Left lung (tissue), 14 donors: ENCODE measurements at places on chromosomes 12 and 14. TPM values are rescaled to one million over a fixed set of nuclear protein-coding genes. Genes with fewer than 3 reads are reported as not detected.

DNA sequence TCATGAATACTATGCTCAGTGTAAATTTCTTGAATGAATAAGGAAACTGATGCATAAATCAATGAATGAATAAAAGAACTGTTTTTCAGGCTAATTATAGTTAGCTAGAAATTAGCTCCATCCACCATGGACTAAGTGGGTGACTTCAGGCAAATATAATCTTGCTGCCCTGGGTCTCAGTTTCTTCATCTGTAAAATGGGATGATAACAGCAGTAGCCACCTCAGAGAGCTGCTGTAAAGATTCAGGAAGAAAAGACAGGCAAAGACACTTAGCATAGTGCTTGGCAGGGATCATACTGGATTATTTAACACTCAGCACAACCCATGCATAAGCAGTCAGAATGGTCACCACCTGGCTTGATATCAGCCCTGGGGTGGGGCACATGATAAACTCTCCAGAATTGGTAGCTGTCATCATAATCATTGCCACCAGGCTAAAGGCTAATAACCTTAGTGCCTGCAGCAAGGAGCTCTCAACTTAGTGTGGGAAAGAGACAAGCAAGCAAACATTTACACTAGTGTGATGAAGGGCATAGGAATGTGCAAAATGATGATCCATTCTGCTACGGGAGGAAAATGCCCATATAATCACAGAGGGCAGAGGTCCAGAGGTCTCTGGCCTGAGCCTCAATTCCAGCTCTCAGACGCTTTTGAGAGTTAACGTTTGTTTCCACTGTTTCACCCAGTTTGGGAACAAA is 234.7 kb upstream of the TBX3 start:
- no peak for DNase-seq

DNA sequence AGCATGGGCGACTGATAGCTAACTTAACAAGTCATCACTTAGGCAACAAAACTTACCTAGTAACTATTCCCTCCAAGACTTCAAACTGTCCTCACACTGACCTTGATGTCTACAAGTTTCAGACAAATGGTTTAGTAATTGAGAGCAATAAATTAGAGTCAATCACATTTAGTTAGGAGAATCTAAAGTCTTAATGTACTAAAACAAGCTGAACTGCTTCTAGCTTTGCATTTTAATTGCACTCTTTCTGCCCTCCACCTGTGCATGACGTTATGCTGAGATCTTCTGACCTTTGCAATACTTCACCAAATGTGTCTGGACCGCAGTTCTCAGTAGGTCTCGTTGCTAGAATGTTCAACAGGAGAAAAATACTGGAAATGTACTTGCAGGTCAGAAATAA is 158.0 kb downstream of the PIK3C2G start:
- no peak for DNase-seq

FZD10 gene
- polyA plus RNA-seq, result 1.0 TPM

DNA sequence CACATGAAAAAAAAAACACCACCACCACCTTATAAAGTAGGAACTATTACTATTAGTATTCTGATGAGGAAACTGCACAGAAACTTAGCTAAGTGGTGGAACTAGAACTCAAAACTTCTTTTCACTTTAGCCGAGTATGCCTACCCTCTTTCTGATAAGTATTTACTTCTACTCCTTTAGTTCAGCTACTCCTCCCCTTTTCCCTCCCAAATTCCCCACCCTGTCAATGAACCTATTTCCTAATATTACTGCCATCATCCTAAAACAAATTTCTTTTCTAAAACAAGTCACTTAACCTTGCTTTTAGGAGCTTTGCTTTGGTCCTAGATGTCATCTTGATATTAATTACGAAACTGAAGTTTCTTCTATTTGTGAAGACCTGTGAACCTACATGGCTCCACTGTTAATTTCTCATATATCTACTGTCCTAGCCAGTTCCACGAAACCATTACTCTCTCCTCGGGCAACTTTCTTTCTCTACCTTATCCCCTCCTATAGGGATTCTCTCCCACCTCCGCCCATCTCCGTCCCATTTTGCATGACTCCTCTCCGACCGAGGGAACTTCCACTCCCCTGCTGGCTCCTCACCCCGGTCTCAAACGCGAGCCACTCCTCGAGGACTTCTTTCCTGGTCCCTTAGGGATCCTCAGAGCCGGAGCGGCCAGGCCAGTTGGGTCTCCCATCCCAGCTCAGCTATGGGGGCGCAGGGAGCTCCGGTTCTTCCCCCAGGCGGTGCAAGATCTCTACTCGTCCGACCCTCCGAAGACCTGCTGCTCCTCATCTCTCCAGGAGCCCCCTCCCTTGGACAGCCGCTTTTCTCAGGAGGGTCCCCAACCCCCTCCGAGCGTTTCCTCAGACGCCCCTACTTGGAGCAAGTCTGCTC is 1.1 kb downstream of the NUMB start:
- DNase-seq, result peak; percentile 55

- no peak for DNase-seq
These were observed 50.0 kb upstream of the GPATCH2L start for GRCh38 chr14:76101391-76102379.

CIT gene
- polyA plus RNA-seq, result 24.4 TPM

DNA sequence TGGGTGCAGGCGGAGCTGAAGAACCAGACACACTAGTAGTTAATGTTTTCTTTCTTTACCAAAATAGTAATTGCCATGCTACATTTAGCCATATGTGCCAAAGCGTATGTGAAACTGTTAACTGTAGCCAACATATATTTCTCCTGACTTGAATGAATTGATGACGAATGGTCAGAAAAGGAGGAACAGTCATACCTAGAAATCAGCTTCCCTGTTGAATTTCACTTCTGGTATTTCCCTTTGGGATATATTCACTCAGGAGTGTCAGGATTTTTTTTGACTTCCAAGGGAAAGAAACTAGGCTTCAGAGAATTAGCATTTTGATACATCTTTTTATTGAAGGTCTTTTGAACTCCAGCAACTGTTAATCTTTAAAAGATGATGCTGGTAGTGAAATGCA is 87.0 kb downstream of the ERC1 start:
- no peak for DNase-seq

- peak; percentile 70 for DNase-seq
These were observed 9.5 kb upstream of the PUS1 start for GRCh38 chr12:131919366-131920156.
